Activated naive CD8-positive, alpha-beta T cell treated with anti-CD3 and anti-CD28 coated beads for 36 hours (primary cell): ENCODE measurements at places on chromosomes 7 and 10. TPM values are rescaled to one million over a fixed set of nuclear protein-coding genes. Genes with fewer than 3 reads are reported as not detected.
A peak's percentile ranks its signal among the peaks of the same experiment; 100 is the strongest.

- DNase-seq = no peak
These were observed 2.4 kb downstream of the ACTA2 start for GRCh38 chr10:88949912-88950837.

GRCh38 chr7:102291056-102291915 lies 4.6 kb downstream of the SH2B2 start:
- peak; percentile 52 for DNase-seq

- no peak for DNase-seq
These were observed 23.9 kb downstream of the UPF2 start for GRCh38 chr10:12018438-12019282.

DNA sequence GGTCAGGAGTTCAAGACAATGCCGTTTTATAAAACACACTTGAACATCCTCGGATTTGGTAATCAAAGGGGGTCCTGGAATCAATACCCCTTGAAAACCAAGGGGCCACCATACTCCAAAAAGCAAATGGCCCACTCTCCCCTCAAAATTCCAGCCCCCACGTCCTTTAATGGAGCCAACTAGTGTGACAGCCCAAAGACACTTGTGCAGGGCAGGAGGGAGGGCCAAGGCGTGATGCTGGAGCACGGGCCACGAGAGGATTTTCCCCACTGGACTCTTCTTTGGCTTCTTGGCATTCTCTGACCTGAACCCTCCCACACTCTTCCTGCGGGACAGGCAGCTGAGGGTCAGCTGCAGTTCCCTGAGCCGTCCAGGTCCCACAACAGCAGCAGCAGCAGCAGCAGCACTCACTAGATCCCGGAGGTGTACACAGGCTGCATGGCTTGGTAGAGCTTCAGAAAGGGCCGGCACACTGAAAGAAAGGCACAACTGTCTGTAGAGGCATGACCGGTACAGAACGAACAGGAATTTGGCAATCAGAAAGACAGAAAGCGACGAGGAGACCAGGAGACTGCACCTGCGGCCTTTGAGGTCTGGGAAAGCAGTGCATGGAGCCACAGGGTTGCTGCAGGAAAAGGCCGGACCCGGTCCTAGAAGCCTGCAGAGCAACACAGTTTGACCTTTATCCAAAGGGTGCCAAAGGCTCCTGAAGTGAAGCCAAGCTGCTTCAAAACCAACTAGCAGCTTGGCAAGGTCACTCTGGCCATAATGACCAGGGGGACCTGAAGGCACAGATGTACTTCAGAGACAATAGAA lies 168.2 kb downstream of the TNS3 start:
- DNase-seq = no peak

DNA sequence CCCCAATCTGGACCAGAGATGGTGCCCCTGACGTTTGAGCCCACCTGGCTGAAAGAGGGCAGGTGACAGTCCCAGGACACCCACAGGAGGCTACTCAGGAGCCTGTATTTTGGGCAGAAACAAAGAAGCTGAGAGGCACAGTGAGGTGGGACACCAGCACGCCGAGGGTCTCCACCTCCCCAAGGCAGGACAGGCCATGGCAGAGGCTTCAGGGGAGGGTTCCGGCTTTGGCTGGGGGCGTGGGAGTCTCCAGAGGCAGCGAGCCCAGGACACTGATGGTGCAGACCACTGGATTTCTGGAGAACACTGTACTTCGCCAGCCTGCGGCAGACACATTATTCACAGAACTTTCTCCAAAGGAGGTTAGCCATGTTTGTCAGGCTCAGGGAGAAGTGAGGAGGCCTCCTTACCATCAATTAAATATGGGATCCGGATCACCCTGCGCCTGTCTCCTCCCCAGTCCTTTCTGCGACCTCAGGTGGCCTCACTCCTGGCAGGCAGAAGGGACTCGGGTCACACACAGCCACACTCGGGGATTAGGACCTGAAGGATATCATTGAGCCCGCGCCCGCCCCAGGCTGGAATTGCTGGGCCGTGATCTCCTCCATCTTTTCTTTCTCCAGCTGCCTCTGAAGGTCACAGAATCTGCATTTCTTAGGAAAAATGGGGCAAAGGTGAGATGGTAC lies 98.3 kb downstream of the MKI67 start:
- DNase-seq = no peak

DNA sequence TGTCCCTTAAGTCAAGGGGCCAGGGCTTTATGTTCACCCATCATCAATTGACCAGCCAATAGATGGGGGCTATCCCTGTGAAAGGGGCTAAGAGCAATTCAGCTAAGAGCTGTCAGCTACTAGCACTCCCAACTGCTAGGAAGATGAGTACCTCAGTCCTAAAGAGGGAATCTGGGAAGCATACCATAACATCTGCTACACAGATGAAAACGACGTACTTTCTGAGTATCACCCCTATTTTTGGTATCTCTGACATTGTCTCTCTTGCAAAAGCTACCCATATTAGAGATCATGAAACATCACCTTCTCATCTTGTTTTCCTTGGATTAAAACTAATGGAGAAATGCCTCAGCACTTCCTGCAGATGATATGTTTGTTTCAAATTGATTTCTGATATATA lies 7.5 kb upstream of the SMNDC1 start:
- no peak for DNase-seq

DNA sequence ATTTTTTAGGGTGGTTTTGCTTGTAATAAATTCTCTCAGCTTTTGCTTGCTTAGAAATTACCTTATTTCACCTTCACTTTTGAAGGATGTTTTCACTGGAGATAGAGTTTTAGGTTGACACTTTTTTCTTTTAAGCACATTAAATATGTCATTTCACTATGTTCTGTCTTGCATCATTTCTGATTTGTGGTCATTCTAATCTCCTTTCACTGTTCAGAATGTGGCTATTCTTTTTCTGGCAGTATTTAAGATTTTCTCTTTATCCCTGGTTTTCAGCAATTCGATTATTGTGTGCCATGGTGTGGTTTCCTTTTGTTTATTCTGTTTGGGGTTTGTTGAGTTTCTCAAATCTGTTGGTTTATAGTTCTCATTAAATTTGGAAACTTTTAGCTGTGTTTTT lies 1065.6 kb downstream of the KCNMA1 start:
- DNase-seq = no peak

DNA sequence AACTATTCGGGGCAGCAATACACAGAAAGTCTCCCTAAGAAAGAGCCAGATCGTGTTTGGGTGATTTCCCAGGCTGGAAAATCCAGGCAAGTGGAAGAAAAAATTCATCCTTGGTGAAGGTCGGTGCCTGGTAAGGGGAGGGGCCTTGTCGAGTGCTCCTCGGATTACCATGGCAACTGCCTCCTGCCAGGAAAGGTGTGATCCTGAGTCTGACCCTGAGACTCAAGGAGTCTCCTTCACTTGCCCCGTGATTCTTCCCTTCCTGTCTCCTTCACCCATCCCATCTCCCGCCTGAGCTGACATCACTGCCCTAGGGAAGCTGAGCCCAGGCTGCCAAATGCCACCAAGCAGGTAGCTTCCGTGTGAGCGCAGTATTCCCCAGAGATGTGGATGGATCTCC lies 112.2 kb downstream of the MYL10 start:
- DNase-seq = no peak

GRCh38 chr7:67825356-67825755 lies 828.7 kb downstream of the TYW1 start:
- DNase-seq = no peak

DNA sequence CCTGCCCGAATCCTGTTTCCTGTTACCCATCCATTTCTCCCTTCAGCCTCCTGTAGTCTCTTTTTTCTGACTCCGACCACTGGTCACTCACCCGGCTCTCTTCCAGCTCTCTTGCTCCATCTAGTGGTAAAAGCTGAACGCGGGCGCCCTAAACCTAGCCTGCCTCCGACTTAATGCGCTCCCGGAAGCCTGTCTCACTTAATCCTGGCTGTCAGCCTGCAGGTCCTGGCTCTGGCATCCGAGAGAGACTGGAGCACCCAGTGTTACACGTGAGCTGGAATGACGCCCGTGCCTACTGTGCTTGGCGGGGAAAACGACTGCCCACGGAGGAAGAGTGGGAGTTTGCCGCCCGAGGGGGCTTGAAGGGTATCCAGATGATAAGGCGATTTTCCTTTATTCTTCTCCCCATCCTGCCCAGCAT lies 10.3 kb downstream of the SUMF2 start:
- DNase-seq = peak; percentile 60

- no peak for DNase-seq
These were observed 112.3 kb downstream of the RAB11FIP2 start for GRCh38 chr10:117934477-117934876.

GRCh38 chr10:45377858-45378257 lies 3.8 kb downstream of the ALOX5 start:
- DNase-seq = no peak

DNA sequence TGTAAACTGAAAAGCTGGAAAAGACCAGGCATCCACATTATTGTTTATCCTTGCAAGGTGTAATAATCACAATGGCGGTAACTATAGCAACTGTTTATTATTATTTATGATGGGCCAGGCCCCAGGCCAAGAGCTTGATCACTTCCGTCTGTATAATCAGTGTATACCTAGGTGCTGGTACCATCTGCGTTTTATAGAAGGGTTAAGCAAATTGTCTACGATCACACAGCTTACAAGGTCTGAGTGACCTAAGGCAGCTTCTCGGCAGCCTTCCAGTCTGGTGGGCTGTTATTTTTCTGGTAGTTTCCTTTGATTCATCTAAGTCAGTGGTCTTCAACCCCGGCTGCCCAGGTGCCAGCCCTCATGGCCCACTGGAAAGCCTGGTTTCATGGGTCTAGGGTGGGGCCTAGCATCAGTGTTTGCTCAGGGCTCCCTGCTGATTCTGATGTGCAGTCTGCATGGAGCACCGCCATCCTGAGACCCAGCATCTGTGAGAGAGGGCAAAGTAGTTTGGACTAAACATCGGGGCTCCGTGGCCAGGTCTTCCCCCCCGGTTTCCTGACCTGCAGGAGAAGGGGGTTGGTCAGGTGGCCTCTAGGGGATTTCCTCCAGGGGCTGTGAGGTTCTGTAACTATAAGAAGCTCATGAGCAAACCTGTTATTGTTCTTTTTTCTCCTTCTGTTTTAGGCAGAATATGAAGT lies 146.4 kb downstream of the RGS10 start:
- no peak for DNase-seq

- DNase-seq = no peak
These were observed 383.0 kb upstream of the SEMA3C start for GRCh38 chr7:81301815-81302214.

DNA sequence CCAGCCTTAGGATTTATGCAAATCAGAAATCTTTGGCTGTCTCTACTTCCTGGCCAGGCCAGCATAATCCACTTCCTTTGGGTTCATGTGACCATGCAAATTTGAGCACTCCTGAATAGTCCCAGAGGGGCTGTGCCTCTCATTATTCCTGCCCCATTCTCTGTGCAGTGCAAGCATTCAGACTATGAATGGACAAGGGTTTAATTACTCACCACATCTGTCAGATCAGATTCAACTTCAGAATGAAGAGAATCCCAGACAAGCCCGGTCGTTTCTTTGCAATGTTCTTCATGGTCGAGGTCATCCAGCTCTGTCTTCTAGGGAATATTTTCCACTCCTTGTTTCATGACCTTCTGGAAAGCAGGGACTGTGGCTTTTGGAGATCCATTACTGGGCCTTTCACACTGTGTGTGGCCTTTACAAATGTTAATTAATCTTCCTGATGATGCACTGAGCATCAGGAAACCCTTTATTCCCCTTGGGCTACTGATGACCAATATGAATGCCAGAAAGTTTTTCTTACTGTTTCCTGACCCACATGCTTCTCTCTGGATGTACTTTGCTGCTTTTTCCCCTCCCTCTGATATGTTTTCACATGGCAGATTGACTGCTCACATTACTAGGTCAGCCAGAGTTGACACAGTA lies 217.6 kb upstream of the TCF7L2 start:
- DNase-seq = no peak

- DNase-seq = no peak
These were observed 163.1 kb downstream of the ZNF438 start for GRCh38 chr10:30868611-30869010.

- DNase-seq = no peak
These were observed 20.2 kb downstream of the SLC16A12 start for GRCh38 chr10:89515031-89515841.

DNA sequence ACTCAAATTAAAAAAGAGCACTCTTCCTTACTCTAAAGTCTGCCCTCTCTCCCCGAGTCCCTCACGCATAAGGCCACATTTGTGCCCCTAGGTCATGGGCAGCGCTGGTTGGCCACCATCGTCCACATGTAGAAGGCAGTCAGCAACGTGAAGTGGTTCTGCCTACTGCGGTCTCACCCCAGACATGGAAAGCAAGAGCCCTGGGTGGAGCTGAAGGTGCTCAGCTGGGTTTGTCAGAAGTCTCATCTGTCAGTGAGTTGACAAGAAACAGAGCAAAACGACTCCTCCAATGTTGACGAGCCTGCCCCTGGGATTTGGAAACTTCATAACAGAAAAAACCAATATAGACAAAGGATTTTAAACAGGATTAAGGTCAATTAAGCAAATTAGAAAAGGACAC lies 192.3 kb upstream of the PRSS58 start:
- DNase-seq = no peak

- no peak for DNase-seq
These were observed 39.9 kb downstream of the OGDH start for GRCh38 chr7:44646176-44646920.

DNA sequence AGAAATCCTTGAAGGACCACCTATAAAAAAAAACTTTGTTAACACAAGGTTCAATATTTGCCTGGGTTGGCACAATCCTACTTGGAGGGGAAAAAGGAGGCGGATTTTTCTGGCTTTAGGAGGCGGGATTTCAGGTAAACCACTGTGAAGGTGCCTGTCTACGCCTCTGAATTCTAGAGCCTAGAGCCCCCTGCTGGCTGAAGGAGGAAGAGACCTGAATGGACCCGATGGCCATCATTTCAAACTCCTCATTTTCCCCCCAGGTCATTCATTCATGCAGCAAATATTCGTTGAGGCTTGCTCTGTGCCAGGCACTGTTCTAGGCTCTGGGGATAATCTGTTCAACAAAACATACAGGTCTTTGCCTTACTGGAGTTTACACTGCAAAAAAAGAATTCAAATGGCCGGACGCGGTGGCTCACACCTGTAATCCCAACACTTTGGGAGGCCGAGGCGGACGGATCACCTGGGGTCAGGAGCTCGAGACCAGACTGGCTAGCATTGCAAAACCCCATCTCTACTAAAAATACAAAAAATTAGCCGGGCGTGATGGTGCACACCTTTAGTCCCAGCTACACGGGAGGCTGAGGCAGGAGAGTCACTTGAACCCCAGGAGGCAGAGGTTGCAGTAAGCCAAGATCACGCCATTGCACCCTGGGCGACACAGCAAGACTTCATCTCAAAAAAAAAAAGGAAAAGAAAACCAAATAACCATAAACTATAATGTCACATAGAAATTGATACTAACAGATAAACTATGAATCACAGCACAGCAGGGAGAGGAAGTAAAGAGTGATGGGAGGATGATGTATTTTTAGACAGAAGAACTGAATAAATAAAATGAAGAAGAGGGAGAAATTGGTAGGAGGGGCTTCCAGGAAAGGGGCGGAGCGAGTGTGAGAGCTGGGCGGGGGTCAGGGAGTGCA lies 90.1 kb upstream of the NFE2L3 start:
- DNase-seq = peak; percentile 55

DNA sequence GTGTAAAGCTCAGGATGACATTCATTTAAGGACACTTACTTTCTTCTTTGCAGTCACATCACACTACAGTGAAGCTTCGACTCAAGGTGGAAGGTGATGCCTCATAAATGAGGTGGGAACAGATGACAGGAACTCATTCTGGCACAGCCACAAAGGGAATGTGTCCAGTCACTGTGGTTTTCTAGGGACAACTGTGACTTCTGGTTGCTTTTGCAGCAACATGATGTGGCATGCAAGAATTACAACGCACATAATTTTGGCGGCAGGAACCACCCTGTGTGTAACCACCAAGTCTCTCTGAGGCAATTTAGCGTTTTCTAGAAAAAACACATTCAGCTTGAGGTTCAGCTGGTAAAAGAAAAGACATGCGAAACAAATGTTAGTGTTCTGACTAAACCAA lies 32.0 kb upstream of the FERD3L start:
- no peak for DNase-seq

Gene MINPP1
- total RNA-seq = 10.3 TPM

Gene ANLN
- 44.6 TPM for total RNA-seq
